ENCODE measurements at places on chromosomes 3 and 15.

DNA sequence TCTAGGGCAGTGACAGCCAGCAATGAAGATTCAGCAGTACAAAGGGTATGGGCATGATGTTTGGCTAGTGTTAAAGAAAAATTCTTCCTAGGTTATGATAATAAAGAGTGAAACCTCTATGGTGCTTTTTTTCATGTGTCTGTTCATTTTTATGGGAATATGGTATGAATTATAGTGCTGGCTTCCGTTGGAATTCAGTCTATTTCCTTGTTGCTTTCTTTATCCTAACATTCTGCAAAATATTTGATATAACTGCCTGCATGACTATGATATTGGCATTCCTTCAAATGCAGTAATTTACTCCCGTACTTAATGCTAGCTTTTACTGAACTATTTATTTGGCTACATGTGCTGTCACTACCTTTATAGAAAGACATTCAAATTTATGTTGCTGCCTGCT lies 57.6 kb upstream of the ATP11B start:
- H3K27ac ChIP-seq = no peak overlapping the region
- H3K4me1 ChIP-seq = no peaks in the 10 kb centered on the region
- no peaks in the 10 kb centered on the region for H3K27me3 ChIP-seq
- no peak for DNase-seq
- no peak overlapping the region for H3K4me3 ChIP-seq

GRCh38 chr3:37546876-37547275 lies 314.8 kb upstream of the CTDSPL start:
- no peak overlapping the region for H3K27ac ChIP-seq
- H3K27me3 ChIP-seq = no peaks in the 10 kb centered on the region
- no peaks in the 10 kb centered on the region for H3K4me1 ChIP-seq
- no peak for DNase-seq

DNA sequence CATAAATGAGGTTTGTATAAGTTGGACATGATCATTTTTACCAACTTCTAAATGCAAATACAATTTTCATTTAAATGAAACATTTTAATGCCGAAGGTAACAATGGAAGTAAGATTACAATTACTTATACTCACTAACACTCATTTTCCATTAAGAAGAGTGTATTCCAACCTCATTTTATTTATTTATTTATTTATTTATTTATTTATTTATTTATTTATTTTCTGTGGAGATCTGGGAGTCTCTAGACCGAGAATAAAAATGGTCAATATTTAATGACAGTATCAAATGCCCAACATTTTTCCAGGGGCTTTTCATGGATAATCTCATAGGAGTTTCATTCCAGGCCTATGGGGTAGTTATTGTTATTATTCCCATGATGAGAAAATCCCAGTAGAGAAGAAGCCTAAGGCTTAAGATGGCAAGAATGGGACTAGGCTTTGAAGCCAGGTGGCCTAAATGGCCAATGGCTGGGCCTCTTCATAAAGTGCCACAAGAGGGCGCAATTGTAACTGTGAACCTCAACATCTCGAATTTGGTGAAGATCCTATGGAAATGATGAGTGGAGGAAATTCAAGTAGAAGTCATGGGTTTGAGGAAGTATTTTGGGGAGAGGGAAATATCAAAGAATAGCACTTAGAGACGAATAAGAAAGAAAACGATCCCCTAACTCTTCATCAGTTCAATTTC lies 21.3 kb downstream of the VGLL3 start:
- no peaks in the 10 kb centered on the region for H3K36me3 ChIP-seq
- no peak overlapping the region for H3K4me3 ChIP-seq
- H3K27ac ChIP-seq = no peak overlapping the region
- H3K27me3 ChIP-seq = no peaks in the 10 kb centered on the region
- H3K4me1 ChIP-seq = no peaks in the 10 kb centered on the region

DNA sequence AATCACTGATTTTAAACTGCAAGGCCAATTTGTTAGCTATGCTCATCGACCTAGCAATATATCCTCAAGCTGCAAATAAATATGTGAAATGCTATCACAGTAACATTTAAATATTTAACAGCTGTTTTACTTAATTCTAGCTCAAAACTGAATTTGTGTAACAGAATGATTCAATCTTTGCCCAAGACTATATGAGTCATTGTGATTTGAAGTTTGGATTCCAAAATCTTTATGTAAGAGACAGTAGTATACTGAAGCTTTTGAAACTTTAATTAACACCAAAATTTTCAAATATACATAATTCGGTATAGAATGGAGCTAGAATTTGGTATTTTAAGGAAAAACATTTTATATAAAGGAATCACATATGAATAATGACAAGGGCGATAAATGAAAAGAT lies 603.0 kb upstream of the ROBO2 start:
- DNase-seq = no peak
- no peaks in the 10 kb centered on the region for H3K36me3 ChIP-seq
- no peak overlapping the region for H3K27ac ChIP-seq
- H3K4me1 ChIP-seq = no peaks in the 10 kb centered on the region

GRCh38 chr3:25037049-25037547 lies 391.0 kb upstream of the RARB start:
- H3K36me3 ChIP-seq = no peaks in the 10 kb centered on the region
- H3K27me3 ChIP-seq = no peaks in the 10 kb centered on the region
- no peak overlapping the region for H3K27ac ChIP-seq
- H3K4me3 ChIP-seq = no peak overlapping the region
- H3K4me1 ChIP-seq = no peaks in the 10 kb centered on the region

GRCh38 chr15:88395872-88396781 lies 71.1 kb downstream of the MRPL46 start:
- no peaks in the 10 kb centered on the region for H3K36me3 ChIP-seq
- H3K4me1 ChIP-seq = no peaks in the 10 kb centered on the region
- no peak overlapping the region for H3K27ac ChIP-seq
- no peak for DNase-seq
- H3K27me3 ChIP-seq = no peaks in the 10 kb centered on the region

DNA sequence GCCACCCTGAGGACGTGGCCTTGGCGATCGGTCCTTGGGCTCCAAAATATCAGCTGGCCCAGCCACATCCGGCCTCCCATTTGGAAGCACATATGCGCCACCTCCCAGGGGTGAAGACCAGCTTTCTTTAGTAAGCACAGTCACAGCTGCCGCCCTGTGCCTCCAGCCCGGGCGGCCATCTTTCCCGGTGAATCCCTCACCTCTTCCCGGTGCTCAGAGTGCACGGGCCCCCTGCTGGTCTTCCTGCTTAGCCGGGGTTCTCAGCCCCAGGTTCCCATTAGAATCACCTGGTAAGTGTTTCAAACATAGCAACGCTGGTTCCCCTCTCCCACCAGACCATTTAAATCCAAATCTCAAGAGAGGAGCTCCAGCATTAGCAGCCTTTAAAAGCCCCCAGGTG lies 232.2 kb downstream of the VPS13C start:
- no peak overlapping the region for H3K27ac ChIP-seq
- H3K4me3 ChIP-seq = no peak overlapping the region
- H3K27me3 ChIP-seq = no peaks in the 10 kb centered on the region
- H3K36me3 ChIP-seq = no peaks in the 10 kb centered on the region

GRCh38 chr15:67927501-67928168 lies 87.8 kb upstream of the RNU6-1 start:
- no peak overlapping the region for H3K27ac ChIP-seq
- H3K4me1 ChIP-seq = no peaks in the 10 kb centered on the region
- H3K4me3 ChIP-seq = no peak overlapping the region

DNA sequence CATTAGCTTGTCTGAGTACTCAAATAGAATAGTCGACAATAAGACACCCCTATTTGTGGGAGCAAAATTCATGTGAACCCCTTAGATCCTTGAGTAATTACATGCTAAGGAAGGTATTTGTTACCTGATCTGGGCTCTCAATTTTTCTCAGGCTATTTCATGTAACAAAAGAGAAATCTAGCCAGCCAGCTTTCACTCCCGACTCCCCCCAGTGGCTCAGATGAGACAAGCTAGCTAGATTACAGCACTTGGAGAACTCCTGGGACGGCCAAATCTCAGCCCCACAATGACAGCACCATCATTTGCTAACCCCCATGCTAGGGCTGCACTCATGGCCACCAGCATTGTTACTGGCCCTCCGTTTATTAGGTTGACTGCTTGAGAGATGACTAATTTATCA lies 41.3 kb downstream of the GLDN start:
- H3K4me3 ChIP-seq = no peak overlapping the region
- H3K36me3 ChIP-seq = no peaks in the 10 kb centered on the region
- no peaks in the 10 kb centered on the region for H3K4me1 ChIP-seq
- no peak overlapping the region for H3K27ac ChIP-seq
- no peak for DNase-seq

- H3K27me3 ChIP-seq = no peaks in the 10 kb centered on the region
- no peak overlapping the region for H3K4me3 ChIP-seq
- no peaks in the 10 kb centered on the region for H3K36me3 ChIP-seq
- no peak for DNase-seq
- H3K27ac ChIP-seq = no peak overlapping the region
Measured at GRCh38 chr15:101338502-101339057, 43.5 kb upstream of the SNRPA1 start.

GRCh38 chr3:17738921-17739320 lies 3.5 kb downstream of the TBC1D5 start:
- peaks cover 4% of the 10 kb centered on the region for H3K4me1 ChIP-seq
- no peak overlapping the region for H3K4me3 ChIP-seq
- DNase-seq = no peak
- no peak overlapping the region for H3K27ac ChIP-seq
- no peaks in the 10 kb centered on the region for H3K36me3 ChIP-seq

DNA sequence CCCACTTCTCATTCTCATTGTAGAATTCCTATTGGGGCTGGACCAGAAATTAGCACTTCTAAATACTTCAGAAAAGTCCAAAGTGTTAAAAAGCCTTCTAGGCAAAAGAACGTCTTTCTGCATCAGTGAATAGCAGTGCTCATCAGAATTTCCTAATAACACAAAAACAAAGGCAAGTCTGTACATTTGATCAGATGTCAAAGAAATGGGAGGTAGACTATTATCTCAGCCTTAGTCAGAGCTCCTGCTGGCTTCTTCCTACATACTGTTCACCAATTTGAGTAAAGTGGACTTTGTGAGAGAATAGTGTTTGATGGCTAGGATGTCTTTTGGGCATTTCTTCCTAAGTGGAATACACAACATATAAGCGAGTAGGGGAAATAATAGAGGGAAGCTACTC lies 48.7 kb downstream of the FOXB1 start:
- no peak overlapping the region for H3K27ac ChIP-seq
- no peaks in the 10 kb centered on the region for H3K27me3 ChIP-seq
- H3K4me3 ChIP-seq = no peak overlapping the region
- H3K4me1 ChIP-seq = no peaks in the 10 kb centered on the region

DNA sequence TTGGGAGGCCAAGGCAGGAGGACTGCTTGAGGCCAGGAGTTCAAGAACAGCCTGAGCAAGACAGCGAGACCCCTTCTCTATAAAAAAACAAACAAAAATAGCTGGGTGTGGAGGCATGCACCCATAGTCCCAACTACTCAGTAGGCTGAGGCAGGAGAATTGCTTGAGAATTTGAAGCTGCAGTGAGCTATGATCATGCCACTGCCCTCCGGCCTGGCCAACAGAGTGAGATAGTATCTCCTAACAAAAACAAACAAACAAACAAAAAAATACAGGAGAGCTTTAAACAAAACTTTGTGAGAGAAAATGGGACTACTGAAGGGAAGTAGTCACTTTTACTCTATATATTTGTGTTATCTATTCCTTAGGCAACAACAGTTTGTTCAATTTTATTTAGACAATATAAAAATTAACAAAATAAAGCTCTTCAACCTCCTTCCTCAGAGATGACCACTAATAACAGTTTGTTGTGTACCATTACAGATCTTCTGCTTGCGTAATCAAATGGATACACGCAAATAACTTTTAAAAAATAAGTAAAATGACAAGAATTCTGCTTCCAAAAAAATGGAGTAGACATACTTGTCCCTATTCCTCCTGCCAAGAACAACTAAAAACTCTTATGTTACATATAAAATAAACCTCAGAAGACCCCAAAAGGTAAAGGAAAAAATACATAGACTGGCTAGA lies 17.4 kb downstream of the PHC3 start:
- peaks cover 60% of the 10 kb centered on the region for H3K36me3 ChIP-seq
- H3K4me3 ChIP-seq = no peak overlapping the region
- no peak for DNase-seq
- no peaks in the 10 kb centered on the region for H3K27me3 ChIP-seq
- H3K4me1 ChIP-seq = peaks cover 7% of the 10 kb centered on the region
- H3K27ac ChIP-seq = peak overlapping the region; percentile 3

- DNase-seq = no peak
- H3K4me3 ChIP-seq = no peak overlapping the region
- no peaks in the 10 kb centered on the region for H3K36me3 ChIP-seq
Measured at GRCh38 chr15:67022587-67023105, 42.8 kb upstream of the SMAD3 start.

GRCh38 chr3:160475884-160476283 lies 26.3 kb upstream of the TRIM59 start:
- no peak overlapping the region for H3K4me3 ChIP-seq
- no peak overlapping the region for H3K27ac ChIP-seq
- H3K36me3 ChIP-seq = no peaks in the 10 kb centered on the region

DNA sequence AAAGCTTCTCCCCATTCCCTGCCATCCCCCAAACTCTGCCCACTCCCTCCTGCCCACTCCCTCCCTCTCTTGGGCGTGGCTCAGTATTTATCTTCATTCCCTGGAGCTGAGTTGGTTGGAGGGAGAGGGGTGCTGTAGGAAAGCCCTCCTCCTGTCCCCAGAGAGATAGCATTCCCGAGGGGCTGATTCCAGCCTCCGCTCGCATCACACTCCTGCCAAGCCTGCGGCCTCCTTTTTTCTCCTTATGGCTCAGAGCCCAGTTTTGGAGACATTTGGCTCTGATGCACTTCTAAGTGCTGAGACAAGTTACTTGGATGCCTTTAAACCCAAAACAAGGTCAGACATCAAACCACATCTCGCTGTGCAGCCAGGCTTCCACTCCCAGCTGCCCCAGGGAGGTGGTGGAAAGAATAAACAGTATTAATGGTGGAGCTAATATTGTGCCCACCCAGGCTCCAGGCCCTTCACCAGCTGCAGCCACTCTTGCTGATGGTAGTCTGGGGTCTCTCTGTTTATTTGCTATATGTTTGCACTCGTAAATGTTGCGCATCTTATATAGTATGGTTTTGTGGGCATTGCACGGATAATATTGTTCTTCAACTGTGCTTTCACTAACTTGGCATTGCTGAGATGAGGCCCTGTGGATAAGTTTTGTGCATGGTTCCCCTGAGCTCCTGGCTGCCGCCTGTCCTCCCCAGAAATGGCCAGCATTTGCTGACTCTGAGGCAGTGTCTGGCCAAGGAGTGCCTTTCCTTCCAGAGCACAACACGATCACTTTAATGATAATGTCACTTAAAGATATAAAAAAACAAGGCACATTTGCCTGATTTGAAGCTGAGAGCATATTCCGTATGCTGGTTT lies 157.2 kb downstream of the LRRC28 start:
- no peak overlapping the region for H3K27ac ChIP-seq
- H3K27me3 ChIP-seq = no peaks in the 10 kb centered on the region
- H3K4me3 ChIP-seq = no peak overlapping the region

GRCh38 chr15:88990185-88990679 lies 77.1 kb upstream of the MFGE8 start:
- H3K4me3 ChIP-seq = no peak overlapping the region
- no peak for DNase-seq
- H3K27me3 ChIP-seq = no peaks in the 10 kb centered on the region
- no peaks in the 10 kb centered on the region for H3K4me1 ChIP-seq
